ENCODE measurements at places on chromosomes 1 and 21.

GRCh38 chr21:41147096-41147978 lies 20.6 kb upstream of the BACE2 start:
- DNase-seq = no peak

GRCh38 chr1:176055398-176055797 lies 151.7 kb downstream of the COP1 start:
- DNase-seq = no peak

DNA sequence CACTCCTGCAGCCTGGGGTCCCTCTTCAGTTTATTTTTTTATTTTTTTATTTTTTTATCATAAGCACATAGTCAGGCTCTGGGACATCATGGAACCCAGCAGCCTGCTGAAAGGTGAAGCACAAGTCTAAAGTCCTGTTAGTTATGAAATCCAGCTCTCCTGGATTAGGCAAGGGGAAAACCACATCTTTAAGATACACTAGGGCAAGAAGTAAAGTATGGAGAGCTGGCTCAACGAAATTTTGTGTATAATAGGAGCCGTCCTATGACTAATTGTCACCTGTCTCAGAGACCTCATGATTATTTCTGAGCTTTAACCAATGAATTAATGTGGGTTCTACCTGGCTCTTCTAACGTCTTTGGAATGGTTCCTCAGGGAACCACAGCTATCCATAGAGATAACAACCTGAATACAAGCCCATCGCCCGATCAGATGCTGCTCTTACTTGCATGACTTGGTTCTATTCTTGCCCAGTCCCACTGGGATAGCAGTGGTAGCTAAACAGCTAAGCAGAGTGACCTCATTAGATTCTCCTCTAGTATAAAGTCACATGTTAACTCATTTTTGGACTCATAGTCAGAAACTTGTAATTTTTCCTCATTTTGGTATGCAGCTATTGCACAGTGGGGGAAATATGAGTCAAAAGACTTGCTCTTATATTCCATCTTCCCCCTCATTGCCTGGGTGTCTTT lies 122.7 kb downstream of the LMO4 start:
- DNase-seq = no peak

DNA sequence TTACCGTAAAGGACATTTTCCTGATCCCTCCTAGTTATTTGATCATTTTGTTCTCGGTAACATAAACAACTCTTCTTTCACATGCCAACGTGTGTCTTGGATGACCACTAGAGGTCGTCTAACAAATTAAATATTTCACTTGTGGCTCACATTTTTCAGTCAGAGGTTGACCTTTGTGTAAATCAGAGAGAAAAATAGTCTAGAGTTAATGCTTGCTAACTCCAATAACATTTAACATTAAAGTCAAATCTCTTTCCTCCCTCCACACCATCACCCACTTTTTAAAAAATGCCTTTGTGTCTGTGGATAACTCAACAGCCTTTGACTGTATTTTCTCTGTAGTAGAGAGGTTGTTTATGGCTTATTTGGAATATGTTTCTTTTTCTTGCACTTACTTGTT lies 220.5 kb upstream of the B3GALT2 start:
- peak; percentile 57 for DNase-seq

- DNase-seq = no peak
Measured at GRCh38 chr1:118783095-118783758, 204.9 kb downstream of the TBX15 start.
